GM23248 (cell line): ENCODE measurements at places on chromosomes 3 and 15. TPM values are rescaled to one million over a fixed set of nuclear protein-coding genes. Genes with fewer than 3 reads are reported as not detected.

DNA sequence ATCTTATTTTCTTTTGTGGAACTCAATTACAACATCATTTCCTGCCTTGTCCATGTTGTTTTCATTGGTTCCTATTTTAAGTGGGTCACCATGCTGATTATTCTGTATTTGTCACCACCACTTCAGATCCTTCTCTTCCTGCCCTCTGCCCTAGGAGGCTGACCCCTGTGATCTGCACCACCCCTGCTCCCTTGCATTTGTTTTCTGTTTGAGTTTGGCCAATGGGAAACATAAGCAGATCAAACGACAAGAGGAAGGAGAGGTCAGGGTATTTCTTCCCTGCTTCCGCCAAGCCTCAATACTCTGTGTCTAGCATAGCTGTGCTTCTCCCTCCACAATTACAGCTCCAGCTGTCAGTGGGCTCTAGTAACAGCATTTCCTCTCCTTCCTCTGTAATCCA, 71.6 kb downstream of the IMPG2 start:
- no peaks in the 10 kb centered on the region for H3K27me3 ChIP-seq
- H3K4me1 ChIP-seq = peaks cover 11% of the 10 kb centered on the region; the same call in 1 of the 2 replicates
- H3K4me3 ChIP-seq = no peak overlapping the region
- H3K27ac ChIP-seq = no peak overlapping the region

Gene LIPH
- not detected in 2 replicates for total RNA-seq

DNA sequence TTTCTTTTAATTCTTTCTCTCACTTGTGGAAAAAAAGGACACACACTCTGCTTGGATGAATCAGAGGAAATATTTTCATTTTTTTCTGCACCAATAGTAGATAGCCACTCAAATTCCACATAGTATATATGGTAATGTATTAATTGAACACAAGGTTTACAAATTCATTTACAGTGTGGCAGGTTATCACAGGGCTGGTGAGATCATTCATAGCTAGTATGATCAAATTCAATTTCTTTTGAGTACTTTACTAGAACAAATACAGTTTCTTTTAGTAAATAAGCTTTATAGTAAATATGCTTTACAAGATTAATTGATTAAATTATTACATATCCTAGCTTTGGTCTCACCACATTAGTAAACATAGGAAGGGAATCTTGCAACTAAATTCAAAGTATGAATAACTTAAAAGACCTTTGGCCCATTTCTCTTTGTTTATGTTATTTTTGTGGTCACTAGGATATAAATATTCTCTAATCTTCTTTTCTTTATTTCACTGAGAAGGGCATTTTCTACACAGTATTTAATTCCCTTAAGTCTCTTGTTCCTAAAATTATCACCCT, 40.1 kb upstream of the PARP14 start:
- H3K27me3 ChIP-seq = no peaks in the 10 kb centered on the region
- peaks cover 4% of the 10 kb centered on the region; the same call in 1 of the 2 replicates for H3K4me1 ChIP-seq
- DNase-seq = no peak
- no peak overlapping the region for H3K4me3 ChIP-seq
- no peaks in the 10 kb centered on the region for H3K36me3 ChIP-seq

Gene TRPC1
- 17.1 and 20.4 TPM in 2 replicates for total RNA-seq

DNA sequence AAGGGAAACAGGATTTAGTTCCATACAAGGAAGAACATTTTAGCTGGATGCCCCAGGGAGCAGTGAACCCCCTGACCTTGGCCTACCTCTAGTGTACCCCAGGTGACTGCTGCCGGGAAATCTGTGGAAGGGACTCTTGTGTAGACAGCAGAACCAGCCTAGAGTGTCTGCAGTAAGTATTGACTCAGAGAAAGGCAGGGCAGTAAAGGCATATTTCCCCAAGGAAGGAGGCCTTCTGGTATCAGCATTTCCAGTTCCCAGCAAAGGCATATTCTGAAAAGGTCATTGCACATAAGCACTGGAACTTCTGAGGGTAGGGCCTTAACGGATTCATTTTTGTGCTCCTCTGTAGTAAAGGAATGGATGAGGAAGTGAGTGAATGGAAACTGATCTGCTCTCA, 246.2 kb downstream of the FAM43A start:
- H3K36me3 ChIP-seq = no peaks in the 10 kb centered on the region
- no peaks in the 10 kb centered on the region for H3K27me3 ChIP-seq
- peaks cover 36% of the 10 kb centered on the region for H3K4me1 ChIP-seq
- DNase-seq = no peak
- H3K4me3 ChIP-seq = no peak overlapping the region

Gene SPINK8
- not detected in 2 replicates for total RNA-seq

DNA sequence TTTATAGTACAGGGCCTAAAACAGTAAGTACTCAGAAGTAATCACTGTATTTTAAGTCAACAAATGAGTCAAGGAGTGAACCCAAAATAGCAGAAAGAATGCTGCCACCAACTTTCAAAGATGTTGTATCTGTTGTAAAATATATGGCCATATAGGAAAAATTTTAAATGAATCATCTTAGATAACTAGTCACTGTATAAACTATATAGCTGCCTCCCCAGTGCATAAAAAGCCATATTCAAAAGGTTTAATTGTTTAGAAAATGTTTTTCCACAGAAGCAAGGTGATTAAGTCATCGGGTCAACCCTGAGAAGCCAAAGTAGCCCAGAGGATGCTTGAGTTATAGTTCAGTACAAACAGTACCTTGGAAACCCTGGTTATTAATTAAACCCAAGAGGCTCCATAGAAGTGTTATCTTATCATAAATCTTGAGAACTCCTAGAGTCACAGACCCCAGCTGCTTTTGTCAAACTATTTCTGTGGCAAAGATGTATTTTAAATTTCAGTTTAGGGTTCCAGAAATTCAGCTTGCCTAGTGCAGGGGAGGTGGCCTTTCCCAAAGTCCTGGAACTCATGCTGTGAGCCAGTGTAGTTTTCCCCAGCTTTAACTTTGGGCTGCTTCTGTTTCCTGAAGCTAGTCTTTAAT, 39.2 kb downstream of the MBNL1 start:
- no peak for DNase-seq
- peak overlapping the region; percentile 71 for H3K27ac ChIP-seq
- peaks cover 74% of the 10 kb centered on the region for H3K4me1 ChIP-seq
- no peaks in the 10 kb centered on the region for H3K27me3 ChIP-seq
- H3K4me3 ChIP-seq = no peak overlapping the region
- peaks cover 8% of the 10 kb centered on the region; the same call in 1 of the 2 replicates for H3K36me3 ChIP-seq

Gene BLOC1S6
- 68.4 and 79.4 TPM in 2 replicates for total RNA-seq

DNA sequence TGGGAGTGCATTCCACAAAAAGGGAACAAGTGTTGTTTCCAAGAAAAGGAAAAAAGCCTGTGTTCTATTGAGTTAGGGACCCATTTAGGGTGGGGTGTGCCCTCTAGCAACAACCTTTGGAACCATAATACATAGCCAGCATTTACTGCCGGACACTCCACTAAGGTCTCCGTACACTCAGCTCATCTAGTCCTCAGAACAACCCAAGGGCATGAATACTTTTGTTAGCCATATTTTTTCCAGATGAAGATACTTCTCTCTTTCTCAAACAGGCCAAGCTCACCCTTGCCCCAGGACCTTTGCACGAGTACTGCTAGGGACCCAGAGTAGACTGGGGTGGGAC, 46.2 kb downstream of the GLDN start:
- H3K4me1 ChIP-seq = no peaks in the 10 kb centered on the region
- no peak overlapping the region for H3K4me3 ChIP-seq
- no peaks in the 10 kb centered on the region for H3K27me3 ChIP-seq
- DNase-seq = no peak
- no peaks in the 10 kb centered on the region for H3K36me3 ChIP-seq

- no peaks in the 10 kb centered on the region for H3K36me3 ChIP-seq
- no peak overlapping the region for H3K27ac ChIP-seq
- H3K27me3 ChIP-seq = peaks cover 59% of the 10 kb centered on the region
- DNase-seq = no peak
- H3K4me1 ChIP-seq = no peaks in the 10 kb centered on the region
- H3K4me3 ChIP-seq = no peak overlapping the region
Observed at GRCh38 chr15:65986416-65986815, 117.1 kb downstream of the RAB11A start.

Gene KLHL6
- not detected in 2 replicates for total RNA-seq

Gene DNAH12
- total RNA-seq = 0.54 TPM in 1 of 2 replicates, not detected in the other

DNA sequence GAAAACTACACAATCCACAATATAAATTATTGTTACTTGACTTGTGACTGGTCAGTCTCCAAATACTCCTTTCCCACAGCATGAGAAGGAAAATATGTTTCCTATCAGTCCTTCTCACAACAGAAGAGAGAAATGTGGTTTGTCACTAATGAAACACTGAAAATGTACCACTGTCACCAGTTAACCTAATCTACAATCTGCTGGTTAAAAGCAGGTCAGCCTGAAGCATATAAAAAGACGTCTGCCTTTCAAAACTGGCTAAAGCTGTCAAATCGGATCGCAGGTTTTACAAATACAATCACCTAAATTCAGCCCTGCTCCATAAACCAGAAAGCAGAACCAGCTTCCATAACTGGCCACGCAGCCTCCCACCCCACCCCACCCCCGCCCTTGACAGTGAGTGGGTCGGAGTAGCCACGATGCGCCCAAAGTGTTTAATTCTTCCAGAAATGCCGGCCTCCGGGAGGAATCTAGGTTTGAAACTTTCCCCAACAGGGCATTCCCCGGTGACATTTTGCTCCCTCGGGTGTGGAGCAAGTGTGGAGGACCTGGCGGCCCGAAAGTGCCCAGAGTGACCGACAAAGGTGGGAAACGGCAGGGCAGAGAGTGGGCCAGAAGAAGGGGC, 682 bp downstream of the ETFA start:
- H3K4me3 ChIP-seq = peak overlapping the region; percentile 87
- peak overlapping the region; percentile 91 for H3K27ac ChIP-seq
- peak; percentile 66 for DNase-seq
- H3K4me1 ChIP-seq = peaks cover 6% of the 10 kb centered on the region; the same call in 1 of the 2 replicates
- H3K36me3 ChIP-seq = no peaks in the 10 kb centered on the region
- H3K27me3 ChIP-seq = no peaks in the 10 kb centered on the region

Gene CHDH
- total RNA-seq = 0.11 and 0.13 TPM in 2 replicates

DNA sequence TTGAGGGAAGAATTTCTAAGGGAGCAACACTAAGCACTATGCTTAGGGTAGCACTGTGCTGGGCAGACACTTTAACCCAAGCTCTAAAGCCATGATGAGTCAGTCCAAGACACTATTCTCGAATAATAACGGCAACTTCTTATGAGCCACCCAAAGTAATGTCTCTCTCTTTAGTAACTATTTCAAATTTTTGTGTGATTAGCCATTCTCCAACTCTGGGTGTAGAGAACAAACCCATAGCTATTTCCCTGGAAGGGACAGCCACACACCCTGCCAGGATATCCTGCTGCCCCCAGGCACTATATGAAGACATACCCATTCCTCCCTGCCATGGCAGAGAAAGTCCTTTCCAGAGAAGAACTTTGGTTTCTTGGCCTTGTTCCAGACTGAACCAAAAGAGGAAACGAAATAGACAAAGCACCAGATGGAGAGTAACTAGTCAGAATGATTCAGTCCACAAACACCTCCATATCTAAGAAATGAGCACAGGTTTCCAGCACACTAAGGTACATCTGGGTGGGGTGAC, 384.9 kb upstream of the THBS1 start:
- no peaks in the 10 kb centered on the region for H3K27me3 ChIP-seq
- peaks cover 57% of the 10 kb centered on the region for H3K4me1 ChIP-seq
- H3K36me3 ChIP-seq = no peaks in the 10 kb centered on the region
- peak overlapping the region; percentile 70 for H3K27ac ChIP-seq
- no peak overlapping the region for H3K4me3 ChIP-seq

Gene WDR93
- total RNA-seq = not detected in 2 replicates

Gene UBE2E2
- total RNA-seq = 29.0 and 31.9 TPM in 2 replicates

DNA sequence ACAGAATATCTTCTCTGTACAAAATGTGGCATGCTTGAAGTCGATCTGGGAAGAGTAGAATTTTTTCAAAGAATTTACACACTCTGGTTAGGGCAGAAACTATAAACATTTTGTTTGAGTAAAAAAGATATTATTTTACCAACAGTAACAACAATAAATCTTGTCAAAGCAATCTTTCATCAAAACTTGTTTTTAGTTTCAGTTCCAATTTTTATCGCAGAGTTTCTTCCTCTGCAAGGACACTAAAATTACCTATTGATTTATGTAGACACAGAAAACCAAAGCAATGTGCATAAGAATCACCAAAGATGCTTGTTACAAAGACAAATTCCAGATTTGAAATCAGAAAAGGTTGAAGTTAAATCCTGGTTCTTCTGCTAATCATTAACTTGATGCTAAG, 61.9 kb downstream of the CGGBP1 start:
- H3K27me3 ChIP-seq = 0 out of 2 replicates have a peak, but pooled peaks cover 3% of the 10 kb centered on the region
- no peak overlapping the region for H3K27ac ChIP-seq
- H3K4me1 ChIP-seq = no peaks in the 10 kb centered on the region
- H3K36me3 ChIP-seq = no peaks in the 10 kb centered on the region
- H3K4me3 ChIP-seq = no peak overlapping the region
